ENCODE measurements at places on chromosomes 1 and 21.

GRCh38 chr1:26083208-26083607 lies 15.8 kb upstream of the TRIM63 start:
- DNase-seq = no peak

GRCh38 chr1:14704846-14705245 lies 106.4 kb downstream of the KAZN start:
- DNase-seq = no peak

DNA sequence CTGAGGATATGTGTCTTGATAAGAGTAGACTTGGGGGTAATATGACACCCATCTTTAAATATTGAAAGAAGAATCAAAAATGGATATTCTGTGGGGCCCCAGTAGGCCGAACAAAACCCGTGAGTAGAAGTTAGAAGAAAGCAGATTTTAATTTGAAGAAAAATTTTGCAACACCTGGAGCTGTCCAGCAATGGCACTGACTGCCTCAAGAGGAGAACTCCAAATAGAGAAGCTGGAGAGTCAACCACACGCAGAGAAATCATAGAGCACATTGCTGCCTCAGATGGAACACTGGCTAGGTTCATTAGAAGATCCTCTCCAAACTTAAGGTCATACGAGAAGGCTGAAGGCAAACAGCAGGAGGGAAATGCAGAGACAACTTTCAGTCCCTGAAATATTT lies 6.8 kb downstream of the NHLH1 start:
- no peak for DNase-seq

DNA sequence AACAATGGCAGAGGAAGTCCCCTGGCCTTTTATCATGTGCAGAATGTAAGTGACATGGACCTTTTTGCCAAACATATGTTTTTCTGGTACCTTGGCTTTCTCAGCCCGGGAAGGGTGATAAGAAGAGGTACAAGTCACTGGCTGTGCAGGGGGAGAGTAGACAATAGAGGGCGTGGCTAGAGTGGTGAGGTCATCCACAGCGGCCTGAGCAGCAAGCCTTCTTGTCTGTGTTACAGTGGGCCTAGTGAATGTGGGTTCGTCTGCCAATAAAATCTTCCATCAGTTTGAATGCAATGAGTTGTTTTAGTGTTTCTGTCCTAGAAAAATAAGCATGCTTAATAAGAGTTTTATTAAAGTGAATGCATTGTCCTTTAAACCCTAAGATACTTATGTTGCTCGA lies 59.0 kb upstream of the PGD start:
- no peak for DNase-seq
